ENCODE measurements at places on chromosomes 1 and 21.

- DNase-seq, result no peak
Observed at GRCh38 chr1:207565546-207566468, 69.8 kb downstream of the CR1 start.

DNA sequence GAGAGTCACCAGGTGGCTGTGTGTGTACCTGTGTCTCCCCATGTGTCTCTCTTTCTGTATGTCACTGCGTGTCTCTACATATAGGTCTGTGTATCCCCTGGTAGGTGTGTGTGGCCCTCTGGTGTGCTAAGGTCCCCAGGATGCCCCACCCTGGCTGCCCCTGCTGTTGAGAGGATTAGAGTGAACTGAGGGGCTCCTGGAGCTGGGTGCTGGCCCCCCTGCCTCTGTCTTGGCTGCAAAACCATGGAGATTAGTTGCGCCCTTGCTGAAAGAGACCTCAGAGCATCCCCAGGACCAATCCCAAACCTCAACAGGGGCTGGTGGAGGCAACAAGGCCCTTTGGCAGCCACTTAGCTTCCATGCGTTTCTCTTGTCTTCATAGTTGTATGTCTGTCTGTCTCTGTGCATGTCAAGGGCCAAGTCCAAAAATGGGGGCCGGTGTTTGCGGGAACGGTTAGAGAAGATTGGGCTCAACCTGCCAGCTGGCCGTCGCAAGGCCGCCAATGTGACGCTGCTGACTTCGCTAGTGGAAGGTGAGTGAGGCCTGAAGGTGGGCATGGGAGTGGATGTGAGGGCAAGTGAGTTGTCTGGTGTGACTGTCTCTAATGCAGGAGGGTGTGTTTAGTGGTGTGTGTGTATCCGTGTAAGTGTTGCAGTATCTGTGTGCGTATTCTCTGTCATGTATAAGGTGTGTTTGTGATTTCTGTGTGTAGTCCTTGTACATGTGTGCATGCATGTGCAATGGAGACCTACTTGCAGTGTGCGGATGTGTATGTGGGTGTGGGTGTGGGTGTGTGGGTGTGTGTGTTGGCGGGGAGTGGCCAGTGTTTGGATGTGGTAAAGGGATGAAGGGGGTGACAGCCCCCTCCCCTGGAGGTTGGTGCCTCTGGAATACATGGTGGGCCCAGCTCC, 16.7 kb downstream of the TFAP2E start:
- DNase-seq, result peak; percentile 86

DNA sequence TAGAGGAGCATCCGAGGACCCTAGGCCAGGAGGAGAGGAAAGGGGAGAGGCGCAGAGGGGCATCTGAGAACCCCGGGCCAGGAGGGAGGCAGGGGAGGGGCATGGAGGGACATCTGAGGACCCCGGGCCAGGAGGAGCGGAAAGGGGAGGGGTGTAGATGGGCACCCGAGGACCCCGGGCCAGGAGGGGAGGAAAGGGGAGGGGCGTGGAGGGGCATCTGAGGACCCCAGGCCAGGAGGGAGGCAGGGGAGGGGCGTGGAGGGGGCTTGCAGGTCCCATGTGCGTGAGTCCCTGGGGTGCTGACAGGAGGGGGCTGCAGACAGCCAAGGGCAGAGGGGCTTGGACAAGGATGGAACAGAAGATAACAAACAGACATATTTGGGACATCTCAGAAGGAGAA, 190.0 kb upstream of the ARHGEF16 start:
- DNase-seq, result no peak

DNA sequence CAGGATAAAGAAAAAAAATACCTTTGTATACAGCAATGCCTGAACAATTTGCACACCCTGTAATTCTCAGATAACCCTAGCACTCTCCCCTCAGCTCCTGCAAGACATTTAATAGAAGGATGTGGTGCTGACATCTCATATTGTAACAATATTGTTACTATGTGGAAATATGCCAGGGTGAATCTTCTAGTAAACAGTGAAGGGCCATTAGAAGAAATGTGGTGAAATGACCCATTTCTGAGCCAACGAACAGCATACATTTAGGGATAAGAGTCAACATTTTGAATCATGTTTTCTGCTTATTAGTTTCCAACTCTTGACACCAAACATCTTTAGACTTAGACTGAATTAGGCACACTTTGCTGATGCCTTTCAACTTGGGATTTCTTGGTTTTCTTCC, 188.2 kb downstream of the KAZN start:
- DNase-seq, result no peak

- no peak for DNase-seq
Observed at GRCh38 chr1:171868217-171868803, 27.0 kb downstream of the DNM3 start.

DNA sequence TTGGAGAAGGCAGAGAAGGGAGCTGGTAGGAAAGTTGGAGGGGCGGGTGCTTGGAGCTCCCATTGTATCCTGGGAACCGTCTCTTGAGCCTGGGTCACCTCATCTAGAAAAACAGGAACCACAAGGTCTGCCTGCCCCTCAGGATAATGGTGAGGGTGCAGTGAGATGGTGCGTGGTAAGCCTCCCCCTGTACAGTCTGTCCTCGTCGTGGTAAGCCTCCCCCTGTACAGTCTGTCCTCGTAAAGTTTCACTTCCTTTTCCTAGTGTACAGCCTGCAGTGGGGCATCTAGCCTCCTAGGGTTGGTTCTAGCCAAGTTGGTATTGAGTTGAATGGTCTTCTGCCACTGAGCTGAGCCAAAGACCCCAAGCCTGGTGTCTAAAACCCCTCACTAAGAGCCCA, 66.5 kb upstream of the IGSF21 start:
- no peak for DNase-seq

DNA sequence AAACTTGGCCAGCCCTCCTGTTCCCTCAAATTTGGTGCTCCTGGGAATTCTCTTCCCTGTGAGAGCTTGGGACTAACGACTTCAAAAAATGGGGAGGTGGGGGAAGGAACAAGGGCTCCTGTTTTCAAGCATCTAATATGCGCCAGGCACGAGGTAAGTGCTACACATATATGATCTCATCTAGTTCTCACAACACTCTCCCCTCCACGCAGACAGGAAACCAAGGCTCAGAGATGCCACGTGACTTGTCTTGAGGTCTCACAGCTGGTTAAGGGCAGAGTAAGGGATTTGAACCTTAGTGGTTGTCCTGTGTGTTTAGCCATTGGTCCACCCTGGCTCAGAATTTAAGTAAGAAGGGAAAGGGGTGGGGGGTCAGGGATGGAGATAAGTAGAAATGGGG, 125.9 kb downstream of the DMRTB1 start:
- peak; percentile 24 for DNase-seq

GRCh38 chr1:235503403-235504121, 690 bp downstream of the B3GALNT2 start:
- no peak for DNase-seq

- DNase-seq, result no peak
Observed at GRCh38 chr1:58123051-58123450, 423.5 kb downstream of the OMA1 start.

DNA sequence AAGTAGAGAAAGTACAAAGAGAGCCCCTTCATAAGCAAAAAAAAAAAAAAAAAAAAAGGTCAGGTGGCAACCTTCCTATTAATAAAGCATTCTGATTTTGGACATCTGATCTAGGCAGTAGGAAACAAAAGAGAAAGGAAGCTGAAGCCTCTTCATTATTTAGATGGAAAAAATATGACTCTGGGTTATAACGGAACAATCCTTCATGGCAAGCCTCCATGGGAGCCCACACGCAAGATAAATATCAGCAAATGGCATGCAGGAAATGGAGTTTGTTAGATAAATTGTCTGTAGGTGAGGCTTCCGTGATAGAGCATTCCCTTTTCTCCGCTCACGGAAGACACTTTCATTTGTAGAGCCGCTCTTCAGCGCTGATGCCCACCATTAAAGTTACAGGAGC, 381.0 kb downstream of the TTLL7 start:
- no peak for DNase-seq

DNA sequence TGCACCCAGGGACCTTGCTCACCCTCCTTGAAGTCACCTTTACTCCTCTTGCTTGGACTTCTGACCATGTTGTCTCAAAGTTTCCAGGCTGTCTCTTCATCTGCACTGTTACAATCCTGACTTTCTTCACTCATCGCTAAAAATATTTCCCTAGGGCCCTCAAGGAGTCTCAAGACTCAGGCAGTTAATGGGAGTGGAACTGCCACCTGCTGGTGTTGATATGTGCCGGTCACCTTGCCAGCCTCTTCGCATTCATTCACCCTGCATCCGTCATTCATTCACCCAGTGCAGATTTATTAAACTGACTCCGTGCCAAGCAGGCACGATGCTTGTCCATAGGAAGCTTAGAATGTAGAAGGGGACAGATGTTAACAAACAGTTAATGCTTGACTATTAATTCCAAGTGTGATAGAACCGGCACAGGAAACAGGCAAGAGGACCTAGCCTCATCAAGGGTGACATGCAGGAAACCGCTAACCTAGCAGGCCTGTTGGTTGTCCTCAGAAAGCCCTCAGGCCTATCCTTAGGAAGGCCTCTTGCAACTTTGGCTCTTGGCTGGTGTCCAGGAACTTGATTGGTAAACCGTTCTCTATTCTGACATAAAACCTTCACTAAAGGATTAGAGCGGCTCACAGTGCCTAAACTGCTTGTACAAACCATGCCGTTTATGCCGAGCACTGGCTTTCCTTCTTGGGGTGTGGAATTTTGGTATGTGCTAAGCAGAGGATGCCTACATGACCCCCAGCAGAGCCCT, 342.2 kb downstream of the CAMTA1 start:
- DNase-seq, result no peak

- DNase-seq, result no peak
Observed at GRCh38 chr1:186738926-186739325, 58.7 kb upstream of the PTGS2 start.

GRCh38 chr21:42120101-42120902, 49.2 kb downstream of the UMODL1 start:
- DNase-seq, result no peak

DNA sequence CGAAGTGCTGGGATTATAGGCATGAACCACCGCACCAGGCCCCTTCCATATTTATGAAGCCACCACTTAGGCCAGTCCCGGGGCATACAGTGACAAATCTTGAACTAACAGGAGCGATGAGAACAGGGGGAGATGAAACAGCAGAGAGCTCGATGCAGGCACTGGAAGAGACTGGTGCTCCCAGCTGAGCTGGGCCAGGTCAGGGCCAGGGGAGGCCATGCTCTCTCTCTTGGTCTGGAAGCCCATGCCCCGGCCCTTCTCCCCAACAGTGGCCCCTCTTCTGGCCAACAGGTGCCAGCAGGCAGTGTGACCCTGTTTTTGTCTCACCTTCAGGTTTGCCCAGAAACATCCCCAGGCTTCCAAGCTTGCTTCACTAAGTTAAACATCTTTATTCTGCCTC, 269.9 kb upstream of the C1orf174 start:
- peak; percentile 80 for DNase-seq

- DNase-seq, result no peak
Observed at GRCh38 chr1:93463960-93464359, 16.0 kb downstream of the FNBP1L start.

DNA sequence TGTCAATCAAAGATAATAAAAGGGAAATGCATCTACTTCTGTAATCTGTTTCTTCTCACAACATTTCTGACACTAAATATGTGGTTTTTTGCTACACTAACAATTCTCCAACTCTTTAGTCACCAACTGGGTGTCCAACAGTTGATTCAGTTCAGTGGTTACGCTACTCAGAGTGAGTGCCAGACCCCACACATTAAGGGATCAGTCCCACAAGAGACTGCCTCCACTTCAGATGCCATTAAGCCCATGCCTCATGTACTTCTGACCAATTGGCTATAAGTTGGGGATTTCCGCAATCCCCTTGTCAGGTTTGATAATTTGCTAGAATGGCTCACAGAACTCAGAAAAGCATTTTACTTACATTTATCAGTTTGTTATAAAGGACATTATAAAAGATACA, 28.4 kb downstream of the RNF2 start:
- DNase-seq, result no peak

GRCh38 chr21:39144191-39144590, 39.1 kb downstream of the PSMG1 start:
- DNase-seq, result no peak

DNA sequence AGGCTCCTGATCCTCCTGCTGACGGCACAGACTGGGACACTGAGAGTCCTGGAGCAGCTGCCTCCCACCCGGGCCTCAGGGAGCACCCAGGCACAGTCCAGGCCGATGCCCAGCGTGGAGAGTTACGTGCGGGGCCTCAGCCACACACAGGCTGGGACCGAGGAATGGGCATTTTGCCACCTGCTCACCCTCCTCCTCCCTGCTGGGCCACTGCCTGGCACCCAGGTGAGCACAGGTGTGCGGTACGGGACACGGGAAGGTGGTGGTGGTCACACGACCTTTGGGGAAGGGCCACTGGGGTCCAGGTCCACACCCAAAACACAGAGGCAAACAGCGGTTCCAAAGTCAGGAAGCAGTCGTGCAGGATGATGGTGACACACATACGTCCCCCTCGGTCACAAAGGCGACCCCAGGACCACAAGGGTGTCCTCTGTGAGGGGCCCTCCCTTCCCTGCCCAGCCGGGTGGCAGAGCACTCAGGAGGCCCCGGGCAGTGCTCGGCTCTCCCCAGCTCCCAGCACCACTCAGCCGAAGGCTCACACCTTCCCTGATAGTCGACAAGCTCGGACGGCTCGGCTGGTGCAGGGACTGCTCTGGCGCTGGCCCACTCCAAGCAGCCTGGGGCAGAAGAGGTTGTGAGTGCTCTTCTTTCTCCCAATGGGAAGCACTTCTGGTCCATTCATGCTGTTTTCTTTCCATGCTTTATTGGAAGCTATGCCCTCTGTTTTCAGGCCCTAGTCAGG, 14.3 kb downstream of the MORN1 start:
- no peak for DNase-seq

GRCh38 chr1:204377800-204378668, 18.3 kb upstream of the PLEKHA6 start:
- no peak for DNase-seq

GRCh38 chr1:97010566-97011264, 289.1 kb downstream of the PTBP2 start:
- no peak for DNase-seq

- DNase-seq, result no peak
Observed at GRCh38 chr21:44650265-44650972, 4.0 kb downstream of the KRTAP12-4 start.

DNA sequence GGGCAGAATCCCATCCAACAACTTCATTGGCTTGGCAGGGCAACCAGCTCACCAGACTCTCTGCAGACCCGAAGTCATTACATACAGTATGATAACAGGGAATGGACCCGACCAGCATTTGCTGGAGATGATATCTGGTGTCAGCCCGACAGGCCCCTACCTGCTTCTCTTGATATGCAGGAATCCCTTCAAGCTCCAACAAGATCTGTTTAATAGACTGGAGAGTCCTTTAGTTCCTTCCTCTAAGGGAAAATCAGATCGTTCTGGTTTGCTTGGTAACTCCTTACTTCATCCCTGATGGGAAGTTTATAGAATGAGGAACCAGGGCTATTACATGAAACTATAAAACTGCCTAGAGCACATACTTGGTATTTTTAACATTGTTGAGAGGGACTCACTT, 61.2 kb downstream of the EDARADD start:
- DNase-seq, result no peak

- DNase-seq, result peak; percentile 93
Observed at GRCh38 chr1:153626904-153627714, at the start of gene S100A13. TSS of gene S100A13 (minus strand) at chr1:153627505. CDS start at chr1:153626472, 1,033 bp downstream.

Data from mesenteric fat pad (tissue), 1 donor.